Activated CD4-positive, alpha-beta T cell treated with anti-CD3 and anti-CD28 coated beads for 1 hour (primary cell): ENCODE measurements at places on chromosomes 5 and 9.

DNA sequence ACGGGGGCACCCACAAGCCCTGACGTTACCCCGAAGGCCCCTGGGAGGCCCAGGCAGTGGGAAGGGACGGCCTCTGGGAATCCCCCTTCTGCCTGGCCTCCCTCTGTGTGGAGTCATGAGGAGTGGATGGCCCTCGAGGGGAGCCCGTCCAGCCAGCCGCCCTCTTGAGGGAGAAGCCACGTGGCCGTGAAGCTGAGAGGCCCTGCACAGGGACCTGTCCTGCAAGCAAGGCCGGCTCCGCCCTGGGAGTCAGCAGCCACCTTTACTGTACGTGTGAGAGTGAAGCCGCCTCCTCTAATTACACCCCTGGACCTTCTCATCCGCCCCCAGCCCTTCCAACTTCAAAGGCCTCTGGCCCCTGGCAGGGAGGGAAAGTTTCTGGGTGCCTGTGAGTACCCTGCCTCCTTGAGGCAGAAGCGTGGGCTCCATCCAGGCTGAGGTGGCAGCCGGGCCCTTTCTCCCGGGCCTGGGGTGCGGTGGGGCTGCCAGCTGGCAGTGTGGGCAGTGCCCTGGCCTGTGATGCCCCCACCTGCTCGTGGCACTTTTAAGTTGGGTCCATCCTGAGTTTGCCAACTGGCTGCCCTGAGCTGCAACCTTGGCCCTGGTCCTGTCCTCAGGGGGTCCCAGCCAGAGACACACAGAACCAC is 55.9 kb upstream of the EGFL7 start:
- DNase-seq, result no peak

DNA sequence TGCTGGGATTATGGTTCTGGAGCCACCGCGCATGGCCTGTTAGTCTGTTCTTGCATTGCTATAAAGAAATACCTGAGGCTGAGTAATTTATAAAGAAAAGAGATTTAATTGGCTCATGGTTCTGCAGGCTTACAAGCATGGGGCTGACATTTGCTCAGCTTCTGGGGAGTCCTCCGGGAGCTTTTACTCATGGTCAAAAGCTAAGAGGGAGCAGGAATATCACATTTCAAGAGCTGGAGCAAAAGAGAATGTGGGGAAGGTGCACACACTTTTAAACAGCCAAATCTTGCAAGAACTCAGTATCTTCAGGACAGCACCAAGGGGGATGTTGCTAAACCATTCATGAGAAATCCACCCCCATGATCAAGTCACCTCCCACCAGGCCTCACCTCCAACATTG is 12.1 kb downstream of the JAK2 start:
- DNase-seq, result no peak

DNA sequence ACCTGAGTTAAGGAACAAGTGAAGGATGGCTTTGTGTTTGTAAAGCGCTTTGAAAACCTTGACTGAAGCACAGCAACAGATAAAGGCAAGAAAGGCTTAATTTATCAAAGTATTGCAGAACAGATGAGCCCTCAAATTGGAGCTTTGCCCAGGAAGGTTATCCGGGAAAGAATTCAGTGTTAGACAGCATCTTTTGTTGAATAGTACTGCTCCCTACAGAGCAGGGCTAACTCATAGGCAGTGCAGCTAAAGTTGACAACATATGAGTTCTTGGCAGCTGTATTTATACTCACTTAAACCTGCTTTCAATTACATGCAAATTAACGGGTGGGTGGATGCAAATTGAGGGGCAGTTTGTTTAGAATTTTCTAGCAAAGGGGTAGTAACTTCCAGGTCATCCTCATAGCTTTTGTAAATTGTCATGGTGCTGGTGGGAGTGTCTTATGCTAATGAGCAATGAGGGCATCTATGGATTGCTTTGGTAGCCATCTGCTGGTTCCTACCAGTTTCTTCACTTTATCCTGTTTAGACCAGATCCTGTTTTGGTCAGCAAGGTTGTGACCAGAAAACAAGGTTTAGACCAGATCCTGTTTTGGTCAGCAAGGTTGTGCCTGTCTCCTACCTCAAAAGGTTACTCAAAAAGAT is 105.8 kb downstream of the GDA start:
- no peak for DNase-seq

GRCh38 chr5:137342764-137343163 is 156.4 kb downstream of the SPOCK1 start:
- DNase-seq, result no peak

DNA sequence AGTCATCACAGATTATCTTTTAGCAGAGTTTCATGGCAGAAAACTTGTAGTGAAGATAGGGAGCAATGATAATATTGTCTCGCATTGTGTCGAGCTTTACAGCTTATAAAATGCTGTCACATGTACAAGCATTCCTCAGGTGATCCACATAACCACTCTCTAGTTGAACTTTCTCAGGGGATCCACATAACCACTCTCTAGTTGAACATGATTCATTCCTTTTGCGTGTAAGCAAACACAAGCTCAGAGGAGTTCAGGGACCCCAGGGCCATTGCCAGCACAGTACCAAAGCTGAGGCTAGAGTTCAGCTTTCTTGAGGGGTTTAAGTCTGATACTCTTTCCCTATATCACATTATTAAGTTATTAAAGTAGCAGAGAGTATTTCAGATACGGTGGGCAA is 86.7 kb downstream of the CDH6 start:
- DNase-seq, result no peak

GRCh38 chr5:169460896-169461295 is 122.7 kb upstream of the SPDL1 start:
- DNase-seq, result no peak

DNA sequence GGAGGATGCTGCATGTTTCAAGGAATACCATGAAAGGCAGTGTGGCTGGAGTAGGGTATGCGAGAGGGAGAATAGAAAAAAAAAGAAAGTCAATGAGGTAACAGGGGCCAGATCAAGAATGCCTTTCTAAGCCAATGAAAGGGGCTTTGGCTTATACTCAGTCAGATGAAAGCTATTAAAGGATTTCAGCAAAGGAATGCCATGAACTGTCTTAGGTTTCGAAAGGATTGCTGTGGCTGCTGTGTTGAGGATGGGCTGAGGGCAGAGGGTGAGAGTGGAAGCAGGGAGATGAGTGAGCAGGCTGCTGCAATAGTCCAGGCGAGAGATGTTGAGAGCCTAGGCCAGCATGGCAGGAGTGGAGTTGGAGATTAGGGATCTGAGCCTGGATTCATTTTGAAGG is 135.4 kb upstream of the CKMT2 start:
- no peak for DNase-seq

DNA sequence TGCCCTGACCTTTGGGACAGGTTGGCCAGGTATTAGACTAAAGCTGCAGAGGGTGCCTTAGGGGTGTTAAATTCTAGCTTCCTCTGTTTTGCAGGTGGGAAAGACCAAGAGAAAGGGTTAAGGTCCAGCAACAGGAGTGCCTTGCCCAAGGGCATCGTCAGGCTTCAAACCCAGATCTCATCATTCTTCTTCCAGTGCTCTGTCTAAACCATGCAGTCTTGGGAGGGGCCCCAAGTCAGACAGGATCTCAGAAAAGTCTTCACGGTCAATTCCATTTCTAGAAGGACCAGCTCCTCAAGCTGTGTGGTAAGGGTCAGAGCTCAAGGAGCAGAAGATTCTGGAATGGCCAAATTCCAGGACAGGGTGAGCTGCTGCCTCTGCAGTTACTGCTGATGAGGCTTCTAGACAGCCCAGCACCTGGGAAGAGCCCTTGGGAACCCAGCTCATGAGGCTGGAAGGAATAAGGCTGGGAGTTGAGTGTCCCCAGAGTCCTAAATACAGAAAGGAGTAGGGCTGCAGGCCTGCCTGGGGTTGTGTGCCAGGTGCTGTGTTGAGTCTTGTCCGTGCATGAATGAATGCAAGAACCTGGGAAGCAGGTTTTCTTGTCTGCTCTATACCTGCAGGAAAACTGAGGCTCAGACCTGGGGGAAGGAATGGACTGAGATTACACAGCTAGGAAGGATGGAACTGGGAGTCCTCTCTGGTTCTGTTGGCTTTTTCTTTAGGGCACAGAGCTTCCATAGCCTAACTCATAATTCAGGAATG is 69.3 kb downstream of the WWC1 start:
- DNase-seq, result no peak

DNA sequence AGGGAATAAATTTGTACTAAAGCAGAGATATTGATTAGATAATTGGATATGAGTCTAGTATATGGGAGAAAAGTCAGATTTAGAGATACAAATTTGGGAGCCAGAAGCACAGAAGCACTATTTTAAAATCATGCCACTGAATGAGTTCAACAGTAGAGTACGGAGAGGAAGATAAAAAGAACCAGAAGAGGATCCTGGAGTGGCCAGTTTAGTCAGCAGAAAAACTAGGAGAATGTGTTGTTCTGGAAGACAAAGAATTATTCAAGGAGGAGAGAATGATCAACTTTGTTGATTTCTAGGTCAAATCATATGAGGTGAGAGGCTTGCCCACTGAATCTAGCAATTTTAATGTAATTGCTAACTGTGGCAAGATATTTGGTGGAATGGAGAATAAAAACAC is 67.0 kb downstream of the NIPBL start:
- DNase-seq, result no peak

DNA sequence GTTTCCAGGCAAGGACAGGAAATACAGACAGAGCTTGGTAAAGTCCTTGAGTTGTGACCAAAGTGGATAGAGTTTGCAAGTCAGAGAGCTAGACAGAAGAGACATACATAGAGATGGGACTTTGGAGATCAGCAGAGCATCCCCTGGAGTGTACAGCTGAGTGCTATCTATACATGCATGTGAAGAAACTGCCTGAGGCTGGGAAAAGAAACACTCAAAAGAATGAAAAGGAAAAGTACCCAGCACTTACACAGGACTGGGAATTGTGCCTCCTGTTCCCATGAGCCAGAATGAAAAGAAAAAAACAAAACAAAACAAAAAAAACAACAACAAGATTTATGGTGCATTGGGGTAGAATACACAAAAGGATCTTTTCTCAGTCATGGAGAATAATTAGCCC is 606.4 kb downstream of the ZNF608 start:
- no peak for DNase-seq

- DNase-seq, result no peak
Observed at GRCh38 chr5:60208716-60209115, 315.2 kb upstream of the PDE4D start.

DNA sequence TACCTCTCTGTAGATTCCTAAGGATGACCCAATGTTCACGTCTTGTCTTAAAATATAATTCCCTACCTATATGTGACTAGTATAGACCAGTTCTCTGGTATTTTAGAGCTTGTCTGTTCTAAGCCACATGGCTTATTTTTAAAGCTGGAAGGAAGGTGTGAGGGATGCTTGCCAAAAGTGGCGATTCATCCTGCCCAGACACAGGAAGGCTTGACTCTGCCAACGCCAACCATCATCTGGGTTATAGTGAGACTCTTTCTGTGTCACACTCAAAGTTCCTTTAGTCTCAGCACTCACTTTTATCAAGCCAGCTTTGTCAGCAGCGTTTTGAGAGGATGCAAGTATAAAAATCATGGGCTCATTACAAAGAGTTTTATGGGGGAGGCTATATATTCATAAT is 500.0 kb downstream of the PTPRD start:
- DNase-seq, result no peak

DNA sequence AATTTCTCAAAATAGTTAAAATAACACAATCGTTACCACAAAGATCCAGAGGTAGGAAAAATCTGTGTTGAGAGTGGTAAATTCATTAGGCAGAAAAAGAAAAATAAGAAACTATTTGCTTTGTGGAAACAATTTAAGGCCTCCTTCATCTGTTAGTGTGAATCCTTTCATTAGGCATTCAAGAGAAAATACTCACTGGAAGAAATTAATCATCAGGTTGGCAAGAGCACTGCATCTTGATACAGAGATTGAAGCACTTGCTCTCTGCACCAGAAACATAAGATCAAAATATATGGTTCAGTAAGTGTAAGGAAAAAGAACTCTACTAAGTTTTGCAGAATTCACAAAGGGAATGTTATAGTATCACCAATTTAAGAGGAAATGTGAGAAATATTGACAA is 44.4 kb downstream of the TTC39B start:
- DNase-seq, result no peak

DNA sequence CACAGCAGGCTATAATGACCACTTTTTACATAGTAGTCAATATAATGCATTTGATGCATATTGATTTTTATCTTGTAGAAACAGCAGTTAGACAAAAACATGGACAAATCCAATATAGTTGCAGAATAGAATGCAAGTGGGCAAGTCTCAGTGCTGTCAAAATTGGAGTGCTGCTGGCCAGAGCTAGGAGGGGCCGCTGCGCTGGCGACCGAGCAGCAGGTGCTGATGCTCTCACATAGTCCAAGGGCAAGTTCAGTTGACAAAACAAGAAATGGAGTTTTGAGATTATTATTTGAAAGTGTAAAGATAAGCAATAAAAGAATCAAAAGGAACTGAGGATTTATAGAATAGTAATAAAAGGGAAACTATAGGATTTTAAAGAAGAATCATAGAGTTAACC is 60.6 kb upstream of the CDK20 start:
- no peak for DNase-seq

DNA sequence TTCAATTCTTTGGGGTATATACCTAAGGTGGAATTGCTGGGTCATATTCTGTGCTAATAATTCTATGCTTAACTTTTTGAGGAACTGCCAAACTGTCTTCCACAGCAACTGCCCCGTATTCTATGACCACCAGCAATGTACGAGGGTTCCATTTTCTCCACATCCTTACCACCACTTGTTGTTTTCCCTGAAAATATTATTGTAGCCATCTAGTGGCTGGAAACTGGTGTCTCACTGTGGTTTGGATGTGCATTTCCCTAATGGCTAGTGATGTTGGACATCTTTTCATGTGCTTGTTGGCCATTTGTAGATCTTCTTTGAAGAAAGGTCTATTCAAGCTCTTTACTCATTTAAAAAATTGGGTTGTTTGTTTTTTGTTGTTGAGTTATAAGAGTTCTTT is 30.7 kb downstream of the MSX2 start:
- DNase-seq, result no peak

GRCh38 chr9:117720555-117720954 is 16.4 kb downstream of the TLR4 start:
- DNase-seq, result no peak

GRCh38 chr9:123863164-123863855 is 66.6 kb downstream of the DENND1A start:
- DNase-seq, result no peak

DNA sequence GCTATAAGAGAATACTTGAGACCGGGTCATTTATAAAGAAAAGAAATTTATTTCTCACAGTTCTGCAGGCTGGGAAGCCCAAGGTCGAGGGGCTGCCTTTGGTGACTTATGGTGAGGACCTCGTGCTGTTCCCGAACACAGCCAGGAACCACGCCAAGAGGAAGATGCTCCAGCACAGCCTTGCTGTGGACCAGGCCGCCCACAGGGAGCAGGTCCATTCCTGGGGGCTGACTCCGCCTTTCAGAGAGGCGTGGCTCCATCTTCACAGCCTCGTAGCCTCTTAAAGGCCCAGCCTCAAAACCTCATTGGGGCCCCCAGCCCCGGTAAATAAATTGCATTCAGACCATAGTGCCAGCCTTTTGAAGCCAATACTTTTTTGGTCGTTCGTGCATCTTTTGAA is 93.5 kb upstream of the CACNA1B start:
- no peak for DNase-seq

GRCh38 chr9:104883169-104883568 is 44.8 kb downstream of the ABCA1 start:
- DNase-seq, result no peak
